ENCODE measurements at places on chromosomes 1 and 21.

- DNase-seq: no peak
Observed at GRCh38 chr1:81551946-81552345, 248.8 kb upstream of the ADGRL2 start.

DNA sequence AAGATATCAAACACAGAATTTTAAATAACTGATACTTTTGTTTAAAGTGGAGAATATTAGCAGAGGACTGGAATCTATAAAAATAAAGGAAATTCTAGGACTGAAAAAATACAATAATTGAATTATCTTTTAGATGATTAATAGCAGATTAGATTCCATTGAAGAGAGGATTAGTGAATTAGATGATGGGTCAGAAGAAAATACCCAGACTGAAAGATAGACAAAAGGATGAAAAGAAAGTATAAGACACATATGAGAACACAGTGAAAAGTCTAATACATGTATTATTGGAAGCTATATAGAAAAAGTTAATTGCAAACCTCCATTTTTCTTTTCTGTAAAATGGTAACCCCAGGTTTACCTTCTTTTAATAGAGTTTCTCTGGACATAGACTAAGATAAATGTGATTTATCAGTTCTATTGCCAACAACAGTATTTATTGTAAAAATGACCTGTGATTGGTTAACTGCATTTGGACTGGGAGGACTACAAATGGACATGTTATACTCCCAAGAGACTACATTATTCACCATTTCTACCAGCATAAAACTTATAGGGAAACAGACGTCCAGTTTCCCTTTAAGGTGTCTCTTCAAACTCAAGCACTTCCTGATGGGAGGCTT lies 11.0 kb downstream of the PRKAA2 start:
- DNase-seq: no peak

- no peak for DNase-seq
Observed at GRCh38 chr1:223097713-223098112, 45.3 kb downstream of the TLR5 start.

GRCh38 chr1:39670689-39671088 lies 1.2 kb downstream of the NT5C1A start:
- DNase-seq: no peak

- DNase-seq: no peak
Observed at GRCh38 chr1:31790140-31790539, 25.7 kb downstream of the SPOCD1 start.

DNA sequence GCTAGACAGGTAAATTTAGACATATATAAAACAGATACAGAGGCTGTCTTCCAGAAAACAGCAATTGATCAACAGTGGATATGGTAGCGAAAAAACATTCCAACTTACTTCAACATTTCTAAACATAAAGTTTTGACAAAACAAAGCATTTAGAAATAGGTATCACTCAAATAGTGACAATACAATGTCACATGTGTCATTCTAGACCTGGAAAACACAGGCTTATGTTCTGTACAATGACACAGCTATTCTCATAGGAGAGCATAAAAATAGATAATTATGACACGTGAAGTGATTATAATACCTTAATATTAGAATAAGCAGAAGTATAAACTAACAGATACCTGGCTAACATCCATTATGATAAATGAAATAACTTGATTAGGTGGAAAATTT lies 8.0 kb upstream of the DCAF6 start:
- no peak for DNase-seq

GRCh38 chr1:185280589-185280988 lies 36.5 kb downstream of the IVNS1ABP start:
- DNase-seq: no peak

DNA sequence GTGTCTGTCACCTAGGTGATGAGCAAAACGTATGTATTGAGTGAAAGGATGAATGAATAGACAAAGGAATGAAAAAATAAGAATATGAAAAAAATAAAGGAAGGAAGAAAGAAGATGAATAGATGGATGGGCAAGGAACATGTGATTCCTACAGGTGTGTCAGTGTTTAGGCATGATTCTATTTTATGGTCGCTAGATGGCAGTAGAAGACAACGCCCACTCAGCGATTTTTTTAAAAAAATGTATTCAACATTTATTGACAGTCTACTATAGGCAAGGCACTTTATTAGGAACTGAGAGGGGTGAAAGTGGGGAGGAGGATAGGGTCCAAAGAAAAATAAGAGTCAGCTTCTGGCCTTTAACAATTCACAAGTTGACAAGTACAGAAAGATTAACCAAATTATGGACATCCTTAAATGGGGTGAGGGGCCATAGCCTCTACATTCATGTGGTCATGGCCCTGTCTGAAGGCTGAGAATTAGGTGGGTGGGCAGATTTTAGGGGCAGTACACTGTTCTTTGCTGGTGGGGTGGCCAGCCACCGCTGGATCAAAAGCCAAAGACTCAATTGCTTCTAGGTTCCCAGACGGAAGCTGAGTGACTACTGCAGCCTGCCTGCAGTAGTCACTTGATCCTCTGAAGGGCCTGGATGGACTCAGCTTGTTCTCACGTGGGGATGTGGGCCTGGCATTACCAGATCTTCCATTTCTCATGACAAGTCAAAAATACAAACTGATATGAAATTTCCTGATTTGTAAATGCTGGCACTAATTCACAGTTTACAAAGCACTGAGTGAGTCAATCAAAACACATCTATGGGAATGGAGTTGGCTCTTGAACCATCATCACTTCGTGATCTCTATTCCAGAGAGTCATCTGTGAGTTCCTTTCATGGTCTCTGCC lies 83.9 kb downstream of the FASLG start:
- DNase-seq: peak; percentile 69

DNA sequence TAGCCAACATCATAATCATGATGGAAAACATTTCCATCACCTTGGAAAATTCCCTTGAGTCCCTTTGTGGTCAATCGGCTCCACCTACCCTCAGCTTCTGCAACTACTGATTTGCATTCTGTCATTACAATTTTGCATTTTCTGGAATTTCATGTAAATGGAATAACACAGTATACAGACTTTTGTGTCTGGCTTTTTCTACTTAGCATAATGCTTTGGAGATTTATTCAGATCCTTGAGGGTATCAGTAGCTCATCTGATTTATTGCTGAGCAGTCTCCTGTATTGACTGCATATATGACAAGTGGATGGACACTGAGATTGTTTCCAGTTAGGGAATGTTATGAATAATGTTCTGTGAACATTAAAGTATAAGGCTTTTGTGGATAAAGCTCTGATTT lies 358.3 kb downstream of the USP25 start:
- no peak for DNase-seq

DNA sequence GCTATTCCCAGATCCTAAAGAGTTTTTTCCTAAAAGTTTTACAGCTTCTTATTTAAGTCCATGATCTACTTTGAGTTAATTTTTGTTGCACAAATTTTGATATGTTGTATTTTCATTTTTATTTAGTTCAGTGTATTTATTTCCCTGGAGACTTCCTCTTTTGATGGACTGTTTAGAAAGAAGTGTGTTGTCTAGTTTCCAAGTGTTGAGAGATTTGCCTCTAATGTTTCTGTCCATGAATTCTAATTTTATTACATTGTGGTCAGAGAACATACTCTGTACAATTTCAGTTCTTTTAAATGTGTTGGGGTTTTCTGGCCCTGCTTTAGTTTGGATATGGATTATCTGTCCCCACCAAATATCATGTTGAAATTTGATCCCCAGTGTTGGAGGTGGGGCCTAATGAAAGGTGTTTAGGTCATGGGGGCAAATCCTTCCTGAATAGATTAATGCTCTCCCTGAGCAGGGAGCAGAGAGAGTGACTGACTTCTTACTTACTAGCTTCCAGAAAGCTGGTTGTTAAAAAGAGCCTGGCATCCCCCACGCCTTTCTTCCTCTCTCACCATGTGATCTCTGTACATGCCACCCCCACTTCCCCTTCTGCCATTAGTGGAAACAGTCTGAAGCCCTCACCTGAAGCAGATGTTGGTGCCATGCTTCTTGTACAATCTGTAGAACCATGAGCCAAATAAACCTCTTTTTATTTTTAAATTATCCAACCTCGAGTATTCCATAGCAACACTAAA lies 4.6 kb downstream of the CHD1L start:
- no peak for DNase-seq

GRCh38 chr1:228032041-228032440 lies 25.2 kb downstream of the WNT3A start:
- no peak for DNase-seq

DNA sequence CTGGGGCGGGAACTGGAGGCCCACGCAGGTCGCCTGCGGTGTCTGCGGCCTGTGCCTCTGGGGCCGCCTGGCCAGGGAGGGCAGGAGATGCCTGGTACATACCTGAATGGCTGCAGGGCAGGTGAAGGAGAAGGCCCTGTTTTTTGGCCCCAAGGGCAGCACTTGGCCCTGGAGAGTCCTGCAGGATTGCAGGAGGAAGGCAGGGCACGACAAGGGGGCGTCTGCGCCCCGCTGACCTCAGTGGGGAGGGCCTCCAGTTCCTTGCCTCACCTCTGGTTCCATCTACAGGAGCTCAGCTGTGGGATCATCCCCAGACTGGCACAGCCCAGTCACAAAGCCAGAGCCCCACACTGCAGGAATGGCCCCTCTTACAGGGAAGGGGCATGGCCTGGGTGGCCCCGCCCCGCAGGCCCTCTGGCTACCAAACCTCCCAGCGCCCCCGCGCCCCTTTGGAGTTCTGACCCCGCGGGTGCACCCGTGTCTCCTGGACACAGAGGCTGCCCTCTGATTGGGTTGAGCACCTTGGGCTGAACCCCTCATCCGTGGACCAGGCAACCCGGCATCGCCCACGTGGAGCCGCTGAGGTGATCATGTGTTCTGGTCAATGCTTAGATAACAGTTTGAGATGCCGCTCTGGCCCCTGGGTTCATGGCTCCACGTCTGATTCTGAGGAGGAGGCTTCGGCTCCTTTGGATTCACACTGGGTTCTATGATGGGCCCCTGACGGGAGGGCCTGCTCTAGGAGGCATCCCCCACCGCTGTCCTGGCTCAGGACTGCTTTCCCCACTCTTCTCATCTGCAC lies 1.3 kb upstream of the PEX10 start:
- no peak for DNase-seq

GRCh38 chr1:59640851-59641250 lies 173.9 kb upstream of the HOOK1 start:
- no peak for DNase-seq

DNA sequence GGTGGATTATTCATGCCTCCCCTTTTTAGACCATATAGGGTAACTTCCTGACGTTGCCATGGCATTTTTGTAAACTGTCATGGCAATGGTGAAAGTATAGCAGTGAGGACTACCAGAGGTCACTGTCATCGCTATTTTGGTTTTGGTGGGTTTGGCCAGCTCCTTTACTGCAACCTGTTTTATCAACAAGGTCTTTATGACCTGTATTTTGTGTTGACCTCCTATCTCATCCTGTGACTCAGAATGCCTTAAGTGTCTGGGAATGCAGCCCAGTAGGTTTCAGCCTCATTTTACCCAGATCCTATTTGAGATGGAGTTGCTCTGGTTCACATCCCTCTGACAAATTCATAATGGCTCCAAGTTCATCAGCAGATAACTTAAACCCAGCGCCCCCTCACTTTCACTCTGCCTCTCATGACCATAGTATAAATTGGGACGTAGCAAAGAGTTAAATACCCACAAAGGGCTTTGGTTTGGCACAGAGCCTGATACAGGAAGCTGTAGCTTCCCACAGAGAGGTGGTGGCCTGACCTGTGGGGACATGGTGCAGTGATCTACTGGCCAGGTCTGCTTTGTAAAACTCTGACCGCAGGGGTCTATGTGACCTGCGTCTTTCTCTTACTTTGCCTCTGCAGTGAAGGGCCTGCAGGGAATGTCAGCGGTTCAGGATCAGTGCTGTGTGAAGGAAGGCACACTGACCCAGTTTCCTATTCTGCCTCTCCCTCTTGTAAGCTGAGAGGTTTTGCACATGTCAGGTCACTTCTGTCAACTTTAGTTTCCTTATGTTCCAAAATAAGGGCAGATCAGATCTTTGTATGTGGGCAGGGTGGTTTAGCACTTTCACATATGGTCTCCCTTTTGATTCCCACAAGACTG lies 78.1 kb upstream of the ZNF644 start:
- DNase-seq: no peak

GRCh38 chr21:38170283-38170682 lies 86.5 kb upstream of the KCNJ15 start:
- DNase-seq: no peak

GRCh38 chr1:5571438-5571837 lies 420.8 kb downstream of the NPHP4 start:
- no peak for DNase-seq

GRCh38 chr1:212212906-212213305 lies 72.3 kb upstream of the PPP2R5A start:
- DNase-seq: no peak

DNA sequence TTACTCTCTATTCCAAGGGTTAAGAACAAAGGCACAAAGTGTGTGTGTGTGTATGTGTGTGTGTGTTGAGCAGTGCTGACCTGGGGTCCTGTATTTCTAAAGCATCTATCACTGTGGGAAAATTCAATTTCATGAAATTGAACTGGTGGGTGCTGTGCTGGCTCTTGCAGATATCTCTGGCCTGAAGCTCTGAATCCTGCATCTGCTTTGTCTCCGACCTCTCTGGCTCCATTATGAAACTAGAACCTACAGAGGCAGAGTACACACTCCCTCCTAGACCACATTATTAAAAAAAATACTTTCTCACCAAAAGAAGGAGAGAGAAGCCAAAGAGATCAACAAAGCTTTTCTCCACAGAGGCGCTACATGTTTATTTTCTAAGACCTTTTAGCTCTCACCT lies 88.4 kb upstream of the PDE4B start:
- no peak for DNase-seq

GRCh38 chr1:17027403-17027802 lies 15.7 kb upstream of the ATP13A2 start:
- no peak for DNase-seq

DNA sequence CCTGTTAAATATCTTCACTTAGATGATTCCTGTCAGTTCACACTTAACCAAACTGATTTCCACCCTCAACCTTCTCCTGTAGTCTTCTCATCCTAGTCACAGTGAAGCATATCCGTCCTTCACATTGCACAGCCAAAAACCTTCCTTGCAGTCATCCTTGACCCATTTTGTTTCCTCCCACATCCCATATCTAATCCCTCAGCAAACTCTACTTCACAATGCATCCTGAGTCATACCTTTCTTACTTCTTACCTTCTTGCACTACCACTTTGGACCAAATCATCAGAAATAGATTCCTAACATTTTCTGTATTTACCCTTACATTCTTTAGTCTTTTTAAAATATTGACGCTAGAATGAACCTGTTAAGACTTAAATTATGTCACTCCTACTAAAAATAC lies 86.9 kb downstream of the OLFML2B start:
- DNase-seq: no peak

GRCh38 chr1:91015358-91015780 lies 6.5 kb downstream of the ZNF644 start:
- DNase-seq: no peak

- DNase-seq: no peak
Observed at GRCh38 chr1:21673277-21673780, 4.2 kb upstream of the RAP1GAP start.

DNA sequence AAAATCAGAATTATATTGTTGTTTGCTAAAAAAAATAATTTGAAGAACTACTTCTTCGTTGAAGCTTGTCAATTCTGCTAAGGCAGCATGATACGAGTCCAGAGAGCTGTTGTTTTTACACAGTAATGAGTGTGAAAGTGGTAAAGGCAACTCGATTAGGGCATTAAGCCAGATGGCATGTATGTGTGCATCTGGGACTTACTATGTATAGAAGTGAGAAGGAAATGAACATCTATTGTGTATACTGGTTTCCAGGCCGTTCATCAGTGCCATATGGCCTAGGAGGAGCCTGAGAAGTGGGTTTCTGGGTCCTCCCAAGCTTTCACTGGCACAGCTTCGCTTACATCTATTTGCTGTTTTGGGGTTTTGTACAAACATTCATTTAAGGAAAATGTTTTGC lies 5.7 kb downstream of the CTPS1 start:
- DNase-seq: no peak

- DNase-seq: peak; percentile 48
Observed at GRCh38 chr1:9615316-9616063, 26.8 kb downstream of the TMEM201 start.
